ENCODE measurements at places on chromosomes 7 and 10. TPM values are rescaled to one million over a fixed set of nuclear protein-coding genes. Genes with fewer than 3 reads are reported as not detected.

DNA sequence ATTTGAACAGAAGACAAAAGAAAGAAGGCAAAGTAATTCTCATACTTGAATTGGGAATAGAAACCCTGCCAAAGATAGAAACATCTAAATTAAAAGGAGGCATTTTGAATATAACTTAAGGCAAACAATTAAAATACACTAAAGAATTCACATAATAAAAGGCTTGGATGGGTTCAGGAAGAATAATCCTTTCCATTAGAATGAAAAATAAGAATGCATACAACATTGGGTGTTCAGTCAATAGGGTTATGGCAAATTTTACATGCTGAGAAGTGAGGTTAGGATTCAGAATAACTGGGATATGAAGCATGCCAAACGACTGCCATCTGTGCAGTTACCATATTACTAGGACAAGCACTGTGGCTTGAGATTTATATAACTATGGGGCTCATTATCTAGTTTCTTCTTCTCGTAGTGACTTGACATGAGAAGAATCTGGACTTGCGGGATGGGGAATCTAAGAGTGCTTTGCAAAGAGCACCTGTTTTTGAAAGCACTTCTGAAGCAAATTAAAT lies 326.5 kb downstream of the THSD7A start:
- no peak overlapping the region for H3K27ac ChIP-seq
- H3K4me3 ChIP-seq, result no peak overlapping the region
- no peak for DNase-seq
- H3K27me3 ChIP-seq, result no peaks in the 10 kb centered on the region
- H3K36me3 ChIP-seq, result no peaks in the 10 kb centered on the region

- DNase-seq, result no peak
- H3K27me3 ChIP-seq, result peaks cover 51% of the 10 kb centered on the region
- H3K4me1 ChIP-seq, result peaks cover 4% of the 10 kb centered on the region
- no peak overlapping the region for H3K4me3 ChIP-seq
- H3K27ac ChIP-seq, result no peak overlapping the region
Observed at GRCh38 chr10:11828682-11829284, 5.6 kb downstream of the PROSER2 start.

DNA sequence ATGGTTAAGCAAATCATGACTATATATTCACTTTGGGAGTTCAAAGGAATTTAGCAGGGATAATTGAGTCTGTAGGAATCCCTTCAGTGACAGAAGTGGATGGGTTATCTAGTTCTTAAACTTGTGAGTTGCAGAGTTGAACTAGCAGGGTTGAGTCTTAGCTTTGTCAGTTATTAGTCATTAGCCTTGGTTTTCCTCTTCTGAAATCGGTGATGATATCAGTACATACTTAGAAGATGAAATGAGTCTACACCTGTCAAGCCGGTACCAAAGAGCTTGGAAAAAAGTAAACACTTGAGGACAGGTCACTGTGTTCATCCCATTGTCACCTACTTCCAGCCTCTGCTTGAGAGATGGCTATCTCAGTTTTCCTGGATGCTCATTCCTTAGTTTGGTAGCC lies 73.5 kb downstream of the BUB3 start:
- no peak for DNase-seq
- no peak overlapping the region for H3K27ac ChIP-seq
- peaks cover 6% of the 10 kb centered on the region for H3K36me3 ChIP-seq
- H3K27me3 ChIP-seq, result no peaks in the 10 kb centered on the region
- no peak overlapping the region for H3K4me3 ChIP-seq

The OPN1SW gene
- not detected for total RNA-seq

The CLEC5A gene
- not detected for total RNA-seq

The CCDC3 gene
- total RNA-seq, result 0.07 TPM

DNA sequence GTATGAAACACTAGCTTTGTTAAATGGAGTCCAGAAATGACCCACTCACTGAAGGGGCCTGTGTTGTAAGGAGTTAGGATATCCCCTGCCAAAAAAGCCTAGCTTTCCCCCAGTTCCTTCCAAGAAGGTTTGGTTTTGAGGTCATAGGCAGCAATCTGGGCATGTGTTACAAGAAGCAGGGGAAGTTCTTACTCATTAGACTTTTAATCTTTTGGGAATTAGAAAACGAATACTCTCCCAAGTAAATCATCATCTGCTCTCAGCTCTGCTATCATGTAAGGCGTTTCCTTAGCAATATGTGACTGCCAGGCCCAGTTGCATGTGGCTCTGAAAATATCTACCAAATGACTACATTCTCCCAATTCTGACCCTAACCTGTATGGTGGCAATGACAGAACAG lies 3.7 kb downstream of the NOD1 start:
- peaks cover 19% of the 10 kb centered on the region for H3K36me3 ChIP-seq
- no peak overlapping the region for H3K27ac ChIP-seq
- DNase-seq, result no peak
- no peak overlapping the region for H3K4me3 ChIP-seq
- H3K27me3 ChIP-seq, result no peaks in the 10 kb centered on the region
- H3K4me1 ChIP-seq, result peaks cover 77% of the 10 kb centered on the region

The CH25H gene
- not detected for total RNA-seq

- H3K4me3 ChIP-seq, result no peak overlapping the region
- peaks cover 5% of the 10 kb centered on the region for H3K4me1 ChIP-seq
Observed at GRCh38 chr7:55303220-55303619, 61.9 kb upstream of the LANCL2 start.

DNA sequence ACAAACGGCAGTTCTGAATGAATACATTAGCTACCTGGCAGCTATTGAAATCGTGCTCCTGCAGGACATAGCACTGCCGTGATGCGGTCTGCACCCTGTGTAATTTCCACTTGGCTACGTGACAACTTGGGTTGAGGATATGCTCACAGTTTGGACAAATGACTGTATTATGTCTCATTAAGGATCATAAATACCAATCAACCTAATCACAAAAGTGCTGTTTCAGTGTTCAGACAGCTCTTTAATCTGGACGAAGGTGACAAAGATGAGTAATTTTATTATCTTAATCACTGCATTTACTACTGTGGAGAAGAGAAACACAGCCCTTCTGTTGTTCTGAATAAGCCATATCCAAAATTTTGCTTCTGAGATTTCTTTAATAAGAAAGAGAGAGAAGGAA lies 210.8 kb upstream of the PFKP start:
- DNase-seq, result no peak
- H3K4me1 ChIP-seq, result no peaks in the 10 kb centered on the region
- no peaks in the 10 kb centered on the region for H3K36me3 ChIP-seq
- H3K27me3 ChIP-seq, result peaks cover 11% of the 10 kb centered on the region

- no peak overlapping the region for H3K27ac ChIP-seq
- DNase-seq, result no peak
- H3K4me3 ChIP-seq, result no peak overlapping the region
- H3K27me3 ChIP-seq, result no peaks in the 10 kb centered on the region
- H3K4me1 ChIP-seq, result no peaks in the 10 kb centered on the region
Observed at GRCh38 chr10:106864031-106864430, 300.5 kb downstream of the SORCS1 start.

DNA sequence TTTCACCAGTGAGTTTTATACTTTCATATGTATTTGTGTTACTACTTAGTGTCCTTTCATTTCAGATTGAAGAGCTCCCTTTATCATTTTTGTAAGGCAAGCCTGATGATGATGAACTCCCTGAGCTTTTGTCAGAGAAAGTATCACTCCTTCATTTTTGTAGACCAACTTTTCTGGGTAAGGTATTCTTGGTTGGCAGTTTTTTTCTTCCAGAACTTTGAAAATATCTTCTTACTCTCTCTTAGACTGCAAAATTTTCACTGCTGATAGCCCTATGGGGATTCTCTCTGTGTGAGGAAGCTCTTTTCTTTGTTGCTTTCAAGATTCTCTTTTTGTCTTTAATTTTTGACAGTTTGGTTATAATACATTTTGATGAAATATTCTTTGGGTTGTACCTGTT lies 35.7 kb downstream of the CCDC7 start:
- H3K36me3 ChIP-seq, result peaks cover 60% of the 10 kb centered on the region
- H3K4me1 ChIP-seq, result no peaks in the 10 kb centered on the region
- no peak overlapping the region for H3K4me3 ChIP-seq
- no peaks in the 10 kb centered on the region for H3K27me3 ChIP-seq

GRCh38 chr7:50497068-50497642 lies 47.0 kb upstream of the FIGNL1 start:
- DNase-seq, result no peak
- no peak overlapping the region for H3K4me3 ChIP-seq
- no peak overlapping the region for H3K27ac ChIP-seq
- no peaks in the 10 kb centered on the region for H3K4me1 ChIP-seq
